Posterior cingulate gyrus (tissue), 11 donors: ENCODE measurements at places on chromosomes 7 and 10.

GRCh38 chr7:30548845-30549244 is 44.2 kb upstream of the GGCT start:
- DNase-seq, result peak; percentile 70

- peak; percentile 29 for DNase-seq
These were observed 22.6 kb downstream of the PDIA4 start for GRCh38 chr7:149005427-149006344.

GRCh38 chr7:20249920-20250319 is 32.7 kb upstream of the MACC1 start:
- DNase-seq, result no peak

DNA sequence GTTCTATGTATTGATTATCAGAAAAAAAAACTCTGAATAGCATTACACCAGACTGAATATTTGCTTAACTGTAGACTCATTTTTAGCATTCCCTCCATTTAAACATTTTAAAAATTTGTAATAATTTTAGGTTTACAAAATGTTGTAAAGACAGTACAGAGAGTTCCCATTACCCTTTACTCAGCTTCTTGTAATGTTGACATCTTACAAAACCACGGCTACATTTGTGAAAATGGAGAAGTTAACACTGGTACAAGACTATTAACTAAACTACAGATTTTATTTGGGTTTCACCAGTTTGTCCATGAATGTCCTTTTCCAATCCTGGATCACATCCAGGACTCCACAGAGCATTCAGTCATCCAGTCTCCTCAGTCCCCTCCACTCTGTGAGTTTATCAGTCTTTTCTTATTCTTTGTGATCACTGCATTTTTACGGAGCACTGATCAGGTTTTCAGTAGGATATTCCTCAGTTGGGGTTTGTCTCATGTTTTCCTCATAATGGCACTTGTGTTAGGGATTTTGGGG is 130.0 kb upstream of the EEPD1 start:
- no peak for DNase-seq

DNA sequence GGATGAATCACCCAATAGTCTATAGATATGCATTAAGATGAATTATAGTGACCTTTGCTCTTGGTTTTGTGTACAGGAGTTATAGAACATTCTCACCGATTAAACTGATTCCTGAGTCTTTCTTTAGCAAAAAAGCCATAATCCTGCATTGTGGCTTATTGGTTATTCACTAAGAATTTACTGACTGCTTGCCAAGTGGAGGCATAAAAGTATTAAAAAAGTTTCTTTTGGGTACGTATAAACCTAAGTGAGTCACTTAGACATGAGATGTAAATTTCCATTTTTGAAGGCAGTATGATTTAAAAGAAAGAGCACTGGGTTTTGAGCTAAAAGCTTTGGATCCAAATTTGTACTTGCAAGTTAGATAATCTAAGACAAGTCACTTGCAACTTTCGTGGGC is 100.7 kb downstream of the CDK6 start:
- DNase-seq, result no peak

GRCh38 chr7:100167912-100168323 is 499 bp downstream of the GAL3ST4 start:
- no peak for DNase-seq

DNA sequence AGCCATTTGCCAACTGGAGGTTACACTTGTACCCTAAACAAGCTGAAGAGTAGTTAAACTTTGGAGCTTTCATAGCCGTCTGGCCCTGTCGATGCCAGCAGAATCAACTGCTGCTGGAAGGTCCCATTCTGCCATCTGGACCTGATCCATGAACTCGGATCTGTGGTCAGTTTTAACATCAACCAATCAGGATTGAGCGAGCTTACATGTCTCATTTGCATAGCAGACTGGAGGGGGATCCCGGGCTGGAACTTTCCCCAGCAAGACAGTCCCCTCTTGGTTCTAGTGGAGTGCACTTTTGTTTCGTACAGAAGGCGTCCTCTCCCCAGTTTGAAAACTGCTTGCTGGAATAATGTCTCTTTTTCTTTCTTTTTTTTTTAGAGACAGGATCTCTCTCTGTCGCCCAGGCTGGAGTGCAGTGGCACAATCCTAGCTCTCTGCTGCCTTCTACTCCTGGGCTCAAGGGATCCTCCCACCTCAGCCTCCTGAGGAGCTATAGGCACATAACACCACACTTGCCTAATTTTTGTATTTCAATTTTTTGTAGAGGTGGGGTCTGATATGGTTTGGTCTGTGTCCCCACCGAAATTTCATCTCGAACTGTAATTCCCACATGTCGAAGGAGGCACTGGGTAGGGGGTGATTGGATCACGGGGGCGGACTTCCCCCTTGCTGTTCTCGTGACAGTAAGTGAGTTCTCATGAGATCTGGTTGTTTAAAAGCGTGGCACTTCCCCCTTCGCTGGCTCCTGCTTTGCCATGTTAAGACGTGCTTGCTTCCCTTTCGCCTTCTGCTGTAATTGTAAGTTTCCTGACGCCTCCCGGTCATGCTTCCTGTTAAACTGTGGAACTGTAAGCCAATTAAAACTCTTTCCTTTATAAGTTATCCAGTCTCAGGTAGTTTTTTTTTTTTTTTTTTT is 42.8 kb upstream of the SEPHS1 start:
- no peak for DNase-seq

DNA sequence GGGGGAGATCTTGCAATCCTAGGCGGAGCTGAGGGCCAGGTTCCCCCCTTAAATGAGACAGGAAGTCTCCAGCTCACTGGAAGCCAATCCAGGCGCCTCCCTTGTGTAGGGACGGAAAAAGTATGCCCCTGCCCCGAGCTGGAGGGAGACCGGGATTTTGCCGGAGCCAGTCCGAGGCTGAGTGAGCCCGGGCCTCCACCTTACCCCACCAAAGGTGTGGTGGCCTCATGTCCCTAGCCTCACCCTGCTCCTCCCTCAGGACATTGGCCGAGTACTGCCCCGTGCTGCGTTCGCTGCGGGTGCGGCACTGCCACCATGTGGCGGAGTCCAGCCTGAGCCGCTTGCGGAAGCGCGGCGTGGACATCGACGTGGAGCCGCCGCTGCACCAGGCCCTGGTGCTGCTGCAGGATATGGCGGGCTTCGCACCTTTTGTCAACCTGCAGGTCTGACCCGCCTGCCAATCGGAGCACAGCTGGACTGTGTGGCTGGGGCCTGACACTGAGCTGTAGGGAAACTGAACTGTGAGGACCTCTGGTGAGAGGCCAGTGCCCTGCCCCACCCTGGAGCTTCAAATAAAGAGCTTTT is 2.0 kb downstream of the FBXL15 start:
- DNase-seq, result peak; percentile 79

- DNase-seq, result no peak
These were observed 35.7 kb downstream of the PDZD8 start for GRCh38 chr10:117339578-117339977.

GRCh38 chr7:118152654-118153053 is 31.3 kb upstream of the LSM8 start:
- DNase-seq, result no peak

DNA sequence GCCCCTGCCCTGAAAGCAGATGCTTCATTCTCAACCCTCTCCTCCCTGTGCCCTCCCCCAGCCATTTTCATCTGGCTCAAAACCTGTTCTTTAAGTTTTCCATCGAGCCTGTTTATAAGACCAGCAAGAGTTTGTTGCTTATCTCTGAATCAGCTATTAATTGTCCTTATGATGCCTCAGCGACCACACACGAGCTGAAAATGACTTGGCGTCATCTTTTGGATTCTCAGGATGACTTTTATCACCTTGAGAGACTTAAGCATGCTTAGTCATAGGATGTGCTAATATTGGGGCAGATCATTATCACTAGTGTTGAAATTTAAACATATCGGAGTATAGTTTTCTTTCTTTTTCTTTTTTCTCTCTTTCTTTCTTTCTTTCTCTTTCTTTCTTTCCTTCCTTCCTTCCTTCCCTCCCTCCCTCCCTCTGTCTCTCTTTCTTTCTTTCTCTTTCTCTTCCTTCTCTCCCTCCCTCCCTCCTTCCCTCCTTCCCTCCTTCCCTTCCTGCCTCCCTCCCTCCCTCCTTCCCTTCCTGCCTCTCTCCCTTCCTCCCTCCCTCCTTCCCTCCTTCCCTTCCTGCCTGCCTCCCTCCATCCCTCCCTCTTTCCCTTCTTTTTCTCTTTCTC is 184.5 kb downstream of the PHTF2 start:
- DNase-seq, result no peak
